Activated T-cell treated with anti-CD3 and anti-CD28 coated beads for 1 hour (primary cell): ENCODE measurements at places on chromosomes 1 and 21.

DNA sequence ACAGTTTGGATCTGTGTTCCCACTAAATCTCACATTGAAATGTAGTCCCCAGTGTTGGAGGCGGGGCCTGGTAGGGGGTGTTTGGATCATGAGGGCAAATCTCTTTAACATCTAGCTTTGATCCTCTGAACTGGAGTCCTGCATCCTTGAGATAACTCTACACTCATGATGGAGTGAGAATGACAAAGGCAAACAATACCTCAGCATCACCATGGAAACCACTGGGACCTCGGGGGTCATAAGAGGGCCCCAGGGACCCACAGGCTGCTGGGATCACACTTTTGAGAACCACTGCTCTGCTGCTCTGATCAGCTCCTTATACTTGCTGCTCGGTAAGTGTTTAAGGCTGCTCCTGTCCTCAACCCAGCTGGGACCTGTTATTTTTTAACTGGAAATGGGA lies 13.4 kb upstream of the OBSCN start:
- no peak for DNase-seq

- DNase-seq, result no peak
Measured at GRCh38 chr1:1550591-1551432, 10.4 kb upstream of the TMEM240 start.

GRCh38 chr21:33286600-33287456 lies 20.7 kb downstream of the IL10RB start:
- no peak for DNase-seq

- no peak for DNase-seq
Measured at GRCh38 chr1:213369465-213369864, 318.4 kb downstream of the RPS6KC1 start.

DNA sequence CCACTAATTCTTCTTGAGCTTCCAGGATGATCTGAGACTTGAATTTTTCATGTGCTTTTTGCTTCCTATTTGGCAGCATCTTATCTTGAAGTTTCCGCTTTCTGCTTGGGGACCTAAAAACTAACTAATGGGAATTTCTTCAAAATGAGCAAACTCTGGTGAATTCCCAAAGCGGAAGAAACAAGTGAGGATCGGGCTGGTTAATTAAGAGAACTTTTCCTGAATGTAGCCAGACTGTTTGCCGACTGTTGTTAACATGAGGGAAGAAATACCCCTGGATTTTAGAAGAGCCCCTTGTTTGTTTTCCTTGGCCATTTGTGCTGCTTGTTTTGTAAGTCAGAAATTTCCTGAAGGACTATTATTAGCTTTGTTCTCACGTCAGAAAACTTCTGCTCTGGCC lies 6.1 kb upstream of the SELE start:
- no peak for DNase-seq
